ENCODE measurements at places on chromosomes 7 and 10.

- DNase-seq: peak; percentile 90
These were observed 94.5 kb downstream of the MAD1L1 start for GRCh38 chr7:2138146-2138765.

- DNase-seq: no peak
These were observed 61.0 kb upstream of the MKRN1 start for GRCh38 chr7:140540136-140540777.

- DNase-seq: peak; percentile 13
These were observed 41.5 kb upstream of the SMIM30 start for GRCh38 chr7:113159746-113160339.

- no peak for DNase-seq
These were observed 195.8 kb upstream of the HABP2 start for GRCh38 chr10:113356794-113357680.

DNA sequence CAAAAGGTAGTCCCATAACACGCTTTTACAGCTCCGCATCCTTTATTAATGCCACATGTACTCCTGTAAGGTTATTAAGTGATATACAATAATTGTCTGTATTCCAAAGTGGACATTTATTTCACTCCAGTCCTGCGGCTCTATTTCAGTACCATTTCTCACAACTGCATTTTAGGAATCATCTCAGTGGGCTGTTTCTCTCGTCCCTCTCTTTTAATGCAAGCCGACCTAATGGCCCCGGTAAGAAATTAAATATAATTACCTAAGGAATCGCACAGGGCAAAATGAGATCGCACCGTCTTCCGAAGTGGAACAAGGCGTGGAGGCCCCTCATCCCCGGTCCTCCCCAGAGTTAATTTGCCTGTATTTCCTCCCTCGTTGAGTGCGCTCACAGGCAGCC lies 216.5 kb downstream of the RAB11FIP2 start:
- no peak for DNase-seq

DNA sequence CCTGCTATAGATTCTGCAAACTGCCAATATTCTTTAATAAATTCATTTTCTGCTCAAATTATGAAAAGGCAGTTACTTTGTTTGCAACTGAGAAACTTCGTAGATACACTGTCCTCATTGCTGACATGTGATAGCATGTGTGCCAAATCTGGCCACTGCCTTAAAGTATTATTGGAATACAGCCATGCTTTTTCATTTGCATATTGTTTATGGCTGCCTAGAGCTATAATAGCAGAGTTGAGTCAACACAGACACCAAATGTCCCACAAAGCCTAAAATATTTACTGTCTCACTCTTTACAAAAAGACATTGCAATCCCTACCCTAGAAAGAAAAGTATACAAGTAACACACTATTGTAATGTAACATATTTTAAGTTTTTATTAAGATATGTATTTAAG lies 647.4 kb downstream of the XPNPEP1 start:
- no peak for DNase-seq

GRCh38 chr7:81632418-81632817 lies 137.4 kb downstream of the HGF start:
- no peak for DNase-seq

DNA sequence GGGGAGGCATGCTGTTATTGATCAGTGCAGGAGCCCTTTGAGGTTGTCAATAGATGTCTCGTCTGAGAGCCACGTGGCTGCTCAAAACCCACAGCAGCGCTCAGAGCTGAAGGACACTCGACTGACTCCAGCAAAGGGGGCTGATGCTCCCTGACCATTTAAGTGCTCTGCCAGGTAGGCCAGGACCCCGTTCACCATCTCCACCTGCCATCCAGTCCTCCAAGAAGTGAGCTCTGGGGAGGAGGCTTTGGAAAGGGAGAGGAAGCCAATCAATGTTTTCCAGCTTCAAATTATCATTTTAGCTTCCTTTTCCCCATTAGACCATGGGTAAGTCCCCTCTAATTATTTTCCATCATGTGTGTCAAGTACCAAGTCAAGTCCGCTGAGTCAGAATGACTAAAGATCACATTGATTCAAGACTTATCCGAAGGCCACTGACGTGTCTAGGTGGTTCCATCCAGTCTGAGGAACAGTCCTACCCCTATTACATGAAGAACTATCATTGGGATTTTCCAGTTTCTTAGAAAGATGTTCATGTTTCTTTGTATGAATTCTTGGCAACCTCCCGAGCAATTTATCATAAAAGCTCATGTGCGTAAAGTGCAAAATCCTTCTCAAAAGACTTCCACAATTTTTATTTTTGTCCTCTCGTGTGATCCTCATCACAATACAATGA lies 302.6 kb upstream of the LYZL1 start:
- DNase-seq: no peak

GRCh38 chr10:99779335-99779734 lies 3.1 kb upstream of the ABCC2 start:
- DNase-seq: peak; percentile 42

GRCh38 chr10:8095959-8096358 lies 41.5 kb downstream of the GATA3 start:
- no peak for DNase-seq

DNA sequence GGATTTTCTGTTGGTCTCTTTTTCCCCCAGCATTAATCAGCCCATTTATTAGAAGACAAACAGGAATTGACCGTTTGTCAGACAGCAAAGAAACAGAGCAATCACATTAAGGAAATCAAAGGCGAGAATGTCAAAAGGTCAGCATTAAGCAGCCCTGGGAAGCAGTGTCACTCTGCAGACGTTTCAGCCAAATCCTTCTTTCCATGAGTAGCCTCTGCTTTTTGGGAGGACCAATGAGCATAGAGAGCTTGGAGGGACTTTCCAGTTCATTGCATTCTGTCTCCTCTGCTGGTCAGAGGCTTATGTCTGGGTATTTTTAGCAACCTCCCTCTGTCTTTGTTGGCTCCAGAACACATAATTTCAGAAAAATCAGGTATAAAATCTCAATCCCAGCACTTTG lies 481.4 kb downstream of the GALNT17 start:
- DNase-seq: no peak

DNA sequence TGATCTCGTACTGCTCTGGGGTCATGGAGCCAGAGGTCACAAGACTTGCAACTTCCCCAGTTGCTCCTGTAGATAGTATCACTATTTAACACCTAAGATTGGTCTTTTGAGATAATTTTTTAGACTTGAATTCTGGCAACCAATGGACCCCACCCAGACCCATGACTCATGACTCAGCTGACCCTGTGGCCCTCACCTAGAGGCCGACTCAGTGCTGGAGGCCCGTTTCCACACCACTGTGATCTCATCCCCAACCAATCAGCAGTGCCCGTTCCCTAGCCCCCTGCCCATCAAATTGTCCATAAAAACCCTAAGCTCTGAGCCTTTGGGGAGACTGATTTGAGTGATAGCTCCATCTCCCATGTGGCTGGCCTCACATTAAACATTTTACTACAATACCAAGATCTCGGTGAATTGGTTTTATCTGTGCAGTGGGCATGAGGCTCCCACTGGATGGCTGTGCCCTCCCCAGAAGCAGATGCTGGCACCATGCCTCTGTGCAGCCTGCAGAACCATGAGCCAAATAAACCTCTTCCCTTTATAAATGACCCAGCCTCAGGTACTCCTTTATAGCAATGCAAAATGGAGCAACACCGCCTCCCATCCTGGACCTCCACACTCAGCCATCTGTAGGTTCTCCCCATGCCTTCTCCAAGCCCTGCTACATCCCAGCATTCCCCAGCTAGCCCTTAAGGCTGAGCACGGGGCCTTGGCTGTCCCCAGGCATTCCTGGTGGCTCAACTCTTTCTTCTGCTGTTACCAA lies 98.8 kb downstream of the PRKAG2 start:
- no peak for DNase-seq

All from common myeloid progenitor, CD34-positive (primary cell).